H9 (cell line): ENCODE measurements at places on chromosomes 4 and X. TPM values are rescaled to one million over a fixed set of nuclear protein-coding genes. Genes with fewer than 3 reads are reported as not detected.

GRCh38 chrX:136519069-136519468, 12.9 kb upstream of the VGLL1 start:
- H3K27me3 ChIP-seq, result no peaks in the 10 kb centered on the region
- H3K36me3 ChIP-seq, result no peaks in the 10 kb centered on the region
- DNase-seq, result no peak
- no peaks in the 10 kb centered on the region for H3K4me1 ChIP-seq
- no peak overlapping the region for H3K27ac ChIP-seq

GRCh38 chrX:139826065-139827044, 106.5 kb downstream of the ATP11C start:
- no peak overlapping the region for H3K27ac ChIP-seq
- peaks cover 10% of the 10 kb centered on the region; the same call in 1 of the 2 replicates for H3K4me1 ChIP-seq
- no peaks in the 10 kb centered on the region for H3K36me3 ChIP-seq
- H3K4me3 ChIP-seq, result no peak overlapping the region

DNA sequence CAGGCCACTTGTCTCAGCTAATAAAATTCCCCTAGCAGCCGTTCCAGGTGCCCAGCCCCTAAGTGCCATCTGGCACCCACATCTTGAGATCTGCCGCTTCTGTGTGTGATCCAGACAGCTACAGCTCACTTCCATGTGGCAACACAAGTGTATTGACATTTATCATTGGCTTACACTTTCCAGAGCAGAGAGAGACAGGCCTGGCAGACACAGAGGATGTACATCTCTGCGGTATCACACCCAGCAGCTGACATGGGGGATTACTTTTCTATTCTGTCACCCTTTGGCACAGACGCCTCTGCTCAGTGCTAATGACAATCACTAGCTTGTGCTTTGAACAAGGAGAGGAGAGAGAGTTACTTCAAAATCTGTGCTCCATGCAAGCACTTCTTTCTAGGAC, 195.9 kb downstream of the KDR start:
- H3K4me3 ChIP-seq, result no peak overlapping the region
- no peak for DNase-seq
- no peaks in the 10 kb centered on the region for H3K4me1 ChIP-seq
- peaks cover under 1% of the 10 kb centered on the region; the same call in 1 of the 2 replicates for H3K36me3 ChIP-seq
- H3K27me3 ChIP-seq, result no peaks in the 10 kb centered on the region

Gene CLOCK
- 14.3 and 16.2 TPM in 2 replicates for total RNA-seq

- H3K4me3 ChIP-seq, result no peak overlapping the region
- H3K27ac ChIP-seq, result no peak overlapping the region
- peaks cover 17% of the 10 kb centered on the region; the same call in 1 of the 2 replicates for H3K36me3 ChIP-seq
- no peaks in the 10 kb centered on the region for H3K27me3 ChIP-seq
These were observed 429.1 kb downstream of the SPRY1 start for GRCh38 chr4:123825596-123826291.

Gene MAGED2
- total RNA-seq, result 146 and 148 TPM in 2 replicates

DNA sequence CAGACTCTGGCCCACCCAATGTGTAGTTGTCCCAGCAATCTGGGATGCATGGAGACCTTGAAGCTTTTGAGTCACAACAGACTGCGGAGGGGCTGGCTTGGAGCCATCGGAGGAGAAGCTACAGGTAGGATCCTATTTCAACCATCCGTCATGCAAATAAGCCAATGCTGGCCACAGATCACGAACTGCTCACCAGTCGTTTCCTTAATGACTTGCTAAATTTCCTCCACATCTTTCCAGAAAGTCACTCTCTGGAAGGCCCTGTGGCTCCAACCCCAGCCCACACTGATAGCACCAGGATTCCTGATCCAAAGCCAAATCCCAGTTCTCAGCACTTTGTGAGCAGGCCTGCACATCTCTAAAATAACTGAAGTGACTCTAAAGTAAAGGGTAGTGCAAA, 321.3 kb downstream of the RAB28 start:
- no peaks in the 10 kb centered on the region for H3K27me3 ChIP-seq
- H3K4me3 ChIP-seq, result no peak overlapping the region
- peaks cover 3% of the 10 kb centered on the region for H3K4me1 ChIP-seq
- peak; percentile 40 for DNase-seq
- no peaks in the 10 kb centered on the region for H3K36me3 ChIP-seq
- H3K27ac ChIP-seq, result no peak overlapping the region

Gene LINC00632
- total RNA-seq, result 42.2 and 46.3 TPM in 2 replicates

Gene P2RY4
- 0.18 TPM in 1 of 2 replicates, not detected in the other for total RNA-seq

DNA sequence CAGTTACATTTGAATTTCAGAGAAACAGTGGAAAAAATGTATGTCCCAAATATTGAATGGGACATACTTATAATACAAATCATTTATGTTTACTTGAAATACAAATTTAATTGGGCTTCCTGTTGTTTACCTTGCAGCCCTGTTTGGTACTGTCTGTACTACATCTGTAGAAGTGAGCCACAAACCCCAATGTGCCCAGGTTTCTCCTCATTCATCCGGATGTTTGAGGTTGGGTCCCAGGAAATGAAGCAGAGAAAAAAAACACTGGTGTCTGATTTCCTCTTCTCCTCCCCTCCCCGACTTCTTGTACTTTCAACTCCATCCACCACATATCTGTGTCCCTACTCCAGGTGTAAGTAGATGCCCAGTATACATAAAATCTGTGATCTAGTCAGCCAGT, 27.1 kb upstream of the SCRG1 start:
- DNase-seq, result no peak
- H3K4me1 ChIP-seq, result no peaks in the 10 kb centered on the region
- H3K4me3 ChIP-seq, result no peak overlapping the region
- no peaks in the 10 kb centered on the region for H3K36me3 ChIP-seq
- no peaks in the 10 kb centered on the region for H3K27me3 ChIP-seq

GRCh38 chr4:163523791-163524365, 29.4 kb downstream of the TMA16 start:
- no peak overlapping the region for H3K4me3 ChIP-seq
- DNase-seq, result no peak
- no peaks in the 10 kb centered on the region for H3K4me1 ChIP-seq
- peaks cover 62% of the 10 kb centered on the region for H3K36me3 ChIP-seq
- H3K27me3 ChIP-seq, result no peaks in the 10 kb centered on the region
- no peak overlapping the region for H3K27ac ChIP-seq

Gene EVC
- total RNA-seq, result 9.7 and 10.1 TPM in 2 replicates

Gene CTPS2
- total RNA-seq, result 67.7 and 69.7 TPM in 2 replicates

DNA sequence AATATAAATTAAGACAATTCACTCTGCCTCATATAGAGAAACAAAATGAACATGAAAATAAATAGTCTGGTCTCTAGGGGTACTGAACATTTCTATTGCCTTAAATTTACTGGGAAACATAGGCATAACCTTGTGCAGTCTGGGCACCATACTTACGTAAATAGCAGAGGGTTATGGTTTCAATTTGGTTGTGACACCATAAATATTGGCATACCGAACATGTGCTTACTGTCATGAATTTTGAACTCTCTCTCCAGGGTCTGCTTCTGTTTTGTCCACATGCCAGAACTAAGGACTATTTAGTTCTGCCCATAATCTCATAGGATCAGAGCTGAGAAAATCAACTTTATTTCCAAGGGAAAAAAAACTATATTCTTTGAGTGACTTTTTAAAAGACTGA, 17.6 kb downstream of the PDGFC start:
- H3K27me3 ChIP-seq, result no peaks in the 10 kb centered on the region
- no peaks in the 10 kb centered on the region for H3K4me1 ChIP-seq
- H3K36me3 ChIP-seq, result no peaks in the 10 kb centered on the region
- no peak overlapping the region for H3K4me3 ChIP-seq
- H3K27ac ChIP-seq, result no peak overlapping the region
- no peak for DNase-seq

DNA sequence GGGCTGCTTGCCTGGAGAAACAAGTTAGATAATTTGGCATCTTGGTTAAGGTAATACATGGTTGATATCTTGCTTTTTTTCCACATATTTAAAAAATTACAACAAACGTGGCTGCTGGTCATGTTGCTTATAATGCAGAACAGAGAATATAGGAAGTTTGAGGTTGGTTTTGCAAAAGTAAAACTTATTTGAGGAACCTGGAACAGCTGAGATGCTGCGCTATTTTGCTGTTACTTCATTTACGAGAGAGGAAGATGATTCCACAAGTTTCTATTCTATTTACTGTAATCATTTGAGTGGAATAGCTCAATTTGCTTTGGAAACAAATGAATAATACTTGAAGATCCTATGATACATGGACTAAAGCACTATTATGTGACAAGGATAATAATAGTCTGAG, 118.9 kb downstream of the TMA16 start:
- H3K4me3 ChIP-seq, result no peak overlapping the region
- no peak for DNase-seq
- H3K4me1 ChIP-seq, result 0 out of 2 replicates have a peak, but pooled peaks cover 2% of the 10 kb centered on the region
- no peaks in the 10 kb centered on the region for H3K36me3 ChIP-seq

- H3K4me1 ChIP-seq, result no peaks in the 10 kb centered on the region
- DNase-seq, result no peak
- no peaks in the 10 kb centered on the region for H3K27me3 ChIP-seq
- no peak overlapping the region for H3K27ac ChIP-seq
- no peak overlapping the region for H3K4me3 ChIP-seq
These were observed 123.5 kb upstream of the WDR1 start for GRCh38 chr4:10239982-10240654.

Gene HPGDS
- total RNA-seq, result not detected in 2 replicates

DNA sequence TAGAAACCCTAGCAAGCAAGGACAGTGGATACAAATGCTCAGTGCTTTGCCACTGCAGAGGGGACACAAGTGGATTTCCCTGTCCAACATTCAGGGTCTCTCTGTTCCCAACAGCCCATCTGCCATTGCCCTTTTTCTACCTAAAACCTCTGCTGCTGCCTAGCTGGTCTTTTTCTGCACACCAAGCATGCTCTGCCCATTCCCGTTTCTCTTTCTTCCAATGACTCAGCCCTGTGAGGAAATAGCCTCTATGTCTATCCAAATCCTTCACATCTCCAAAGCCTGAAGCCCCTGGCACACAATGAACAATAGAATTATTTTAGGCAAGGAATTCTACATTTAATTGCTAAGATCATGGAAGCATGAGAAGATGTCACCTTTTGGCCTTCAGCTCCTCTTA, 5.7 kb upstream of the AMELX start:
- no peak for DNase-seq
- H3K4me3 ChIP-seq, result no peak overlapping the region
- no peaks in the 10 kb centered on the region for H3K27me3 ChIP-seq
- H3K27ac ChIP-seq, result no peak overlapping the region

Gene AWAT2
- not detected in 2 replicates for total RNA-seq

GRCh38 chr4:13527192-13527980, 16.9 kb downstream of the NKX3-2 start:
- H3K27ac ChIP-seq, result no peak overlapping the region
- peak overlapping the region; percentile 60; the same call in 1 of the 3 replicates for H3K4me3 ChIP-seq
- no peak for DNase-seq
- H3K4me1 ChIP-seq, result no peaks in the 10 kb centered on the region; the same call in 1 of the 2 replicates
- H3K27me3 ChIP-seq, result peaks cover 90% of the 10 kb centered on the region

Gene CCDC158
- total RNA-seq, result 0.09 TPM in 1 of 2 replicates, not detected in the other

GRCh38 chr4:139845453-139846093, 180.0 kb downstream of the MGST2 start:
- DNase-seq, result no peak
- peaks cover 7% of the 10 kb centered on the region; the same call in 1 of the 2 replicates for H3K4me1 ChIP-seq
- no peak overlapping the region for H3K27ac ChIP-seq

Gene VCX2
- not detected in 2 replicates for total RNA-seq

DNA sequence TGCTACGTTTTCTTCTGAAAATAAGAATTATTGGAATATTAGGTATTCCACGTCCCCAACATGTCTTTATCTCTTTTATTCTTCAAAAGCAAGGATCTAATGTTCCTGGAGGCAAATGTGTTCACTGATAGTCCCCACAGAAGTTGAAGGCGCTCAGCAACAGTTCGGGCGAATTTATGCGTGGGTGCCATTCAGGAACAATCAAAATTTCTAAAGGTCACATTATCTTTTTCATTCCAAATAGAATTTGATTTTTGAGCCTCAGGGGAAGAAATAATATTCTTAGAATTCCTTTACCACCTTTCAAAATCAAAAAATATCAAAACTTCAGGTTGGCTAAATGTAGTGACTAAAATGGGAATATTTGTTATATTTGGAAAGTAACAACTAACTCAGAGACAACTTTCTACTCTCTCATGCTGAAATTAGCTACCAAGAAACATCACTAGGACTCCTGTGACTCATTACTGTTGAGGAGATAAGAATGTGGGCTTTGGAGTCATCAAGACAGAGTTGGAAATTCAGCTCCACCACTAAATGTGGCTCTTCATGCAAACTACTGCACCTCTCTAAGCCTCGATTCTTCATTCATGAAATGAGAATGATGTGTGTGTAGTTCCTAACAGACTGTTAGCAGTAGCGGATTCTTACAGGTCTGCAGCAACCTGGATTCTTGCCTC, 72.3 kb upstream of the KIT start:
- H3K4me3 ChIP-seq, result no peak overlapping the region
- H3K36me3 ChIP-seq, result no peaks in the 10 kb centered on the region
- no peak for DNase-seq
- H3K4me1 ChIP-seq, result no peaks in the 10 kb centered on the region
- no peak overlapping the region for H3K27ac ChIP-seq

GRCh38 chr4:20422398-20422797, 170.7 kb downstream of the SLIT2 start:
- peak; percentile 73 for DNase-seq
- no peaks in the 10 kb centered on the region for H3K27me3 ChIP-seq
- no peaks in the 10 kb centered on the region for H3K4me1 ChIP-seq
- no peak overlapping the region for H3K27ac ChIP-seq

GRCh38 chrX:133085785-133086184, 11.1 kb downstream of the USP26 start:
- H3K4me3 ChIP-seq, result no peak overlapping the region
- DNase-seq, result no peak
- H3K4me1 ChIP-seq, result no peaks in the 10 kb centered on the region
- H3K27ac ChIP-seq, result no peak overlapping the region
- H3K27me3 ChIP-seq, result no peaks in the 10 kb centered on the region
- H3K36me3 ChIP-seq, result no peaks in the 10 kb centered on the region

GRCh38 chr4:127069675-127070074, 563.1 kb upstream of the INTU start:
- H3K27me3 ChIP-seq, result no peaks in the 10 kb centered on the region
- H3K27ac ChIP-seq, result no peak overlapping the region

GRCh38 chr4:16893141-16893651, 5.2 kb downstream of the LDB2 start:
- H3K4me3 ChIP-seq, result peak overlapping the region; percentile 13; the same call in 1 of the 2 replicates
- no peaks in the 10 kb centered on the region for H3K27me3 ChIP-seq
- H3K4me1 ChIP-seq, result peaks cover 10% of the 10 kb centered on the region
- no peak for DNase-seq
- H3K27ac ChIP-seq, result no peak overlapping the region
- H3K36me3 ChIP-seq, result no peaks in the 10 kb centered on the region; the same call in 1 of the 2 replicates
